ENCODE measurements at places on chromosomes 13 and 19.

DNA sequence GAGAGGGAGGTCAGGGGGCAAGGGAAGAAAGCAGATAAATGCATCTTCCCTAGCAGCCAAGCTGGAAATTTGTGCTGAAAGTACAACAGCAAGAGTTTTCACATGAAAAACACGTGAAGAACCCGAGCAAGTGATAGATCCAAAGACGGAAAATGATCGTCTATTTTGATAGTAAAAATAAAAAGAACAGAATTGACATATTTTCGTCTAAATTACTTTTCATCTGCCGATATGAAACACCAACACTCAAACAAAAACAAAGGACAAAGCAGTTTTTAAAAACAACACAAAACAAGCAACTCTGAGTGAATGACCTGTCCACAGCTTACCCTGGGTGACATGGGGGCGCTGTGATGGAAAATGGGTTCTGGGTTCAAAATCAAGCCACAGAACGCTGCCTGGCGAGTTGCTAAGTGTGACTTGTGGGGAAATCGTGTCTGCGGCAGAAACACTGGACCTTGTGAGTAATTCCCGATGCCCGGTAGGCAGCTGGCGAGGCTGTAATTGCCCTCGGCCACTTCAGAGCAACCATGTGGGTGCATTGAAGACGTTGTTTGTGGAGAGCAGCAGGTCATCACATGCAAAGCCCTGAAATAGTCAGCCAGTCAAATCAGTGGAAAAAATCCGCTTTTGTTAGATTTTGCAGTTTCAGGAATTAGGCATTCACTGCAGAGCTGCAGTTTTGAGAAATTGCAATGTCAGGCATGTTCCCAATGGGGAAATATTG, 7.4 kb downstream of the SOX1 start:
- DNase-seq = no peak

DNA sequence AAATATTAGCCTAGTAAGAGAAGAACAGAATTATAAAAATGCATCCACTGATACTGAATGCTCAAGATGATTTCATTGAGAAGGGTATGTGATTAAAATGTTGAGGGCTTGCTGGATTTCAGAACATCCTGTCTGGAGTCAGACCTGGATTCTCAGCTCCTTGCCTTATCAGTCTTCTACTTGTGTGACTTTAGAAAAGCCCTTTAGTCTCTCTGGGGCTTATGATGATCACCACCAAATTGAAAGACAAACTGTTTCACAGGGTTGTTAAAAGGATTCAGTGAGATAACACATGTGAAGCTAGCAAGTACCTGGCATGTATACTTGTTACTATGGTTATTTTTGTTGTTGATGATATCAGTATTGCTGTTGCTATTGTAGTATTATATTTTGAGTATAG, 118.4 kb downstream of the GPC6 start:
- no peak for DNase-seq

- DNase-seq = no peak
These were observed 223.2 kb downstream of the FGF9 start for GRCh38 chr13:21894091-21894490.

DNA sequence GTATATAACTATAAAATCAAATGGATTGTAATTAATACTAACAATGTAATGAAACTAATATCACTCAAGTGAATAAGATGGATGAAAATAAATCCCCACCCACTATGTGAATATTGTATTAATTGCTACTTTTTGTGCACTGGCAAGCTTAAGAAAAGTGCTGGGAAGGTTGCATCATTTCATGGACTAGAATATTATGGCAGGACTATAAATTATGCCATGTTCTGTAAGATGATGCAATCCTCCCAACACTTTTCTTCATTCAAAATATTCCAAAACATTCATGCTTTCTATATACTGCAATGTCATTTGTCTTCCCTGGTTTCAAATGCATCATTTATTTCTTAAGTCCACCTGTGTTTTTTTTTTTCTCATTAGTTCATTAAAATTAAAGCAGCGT, 457.6 kb upstream of the GPC6 start:
- DNase-seq = no peak

DNA sequence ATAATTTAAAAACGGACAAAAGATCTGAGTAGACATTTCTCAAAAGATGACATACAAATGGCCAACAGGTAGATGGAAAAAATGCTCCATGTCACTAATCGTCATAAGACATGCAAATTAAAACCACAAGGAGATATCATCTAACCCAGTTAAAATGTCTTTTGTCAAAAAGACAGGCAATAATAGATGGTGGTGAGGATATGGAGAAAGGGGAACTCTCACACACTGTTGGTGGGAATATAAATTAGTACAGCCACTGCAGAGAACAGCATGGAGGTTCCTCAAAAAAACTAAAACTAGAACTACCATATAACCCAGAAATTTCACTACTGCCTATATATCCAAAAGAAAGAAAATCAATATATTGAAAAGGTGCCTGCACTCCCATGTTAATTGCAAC, 37.9 kb downstream of the OR10H4 start:
- no peak for DNase-seq

DNA sequence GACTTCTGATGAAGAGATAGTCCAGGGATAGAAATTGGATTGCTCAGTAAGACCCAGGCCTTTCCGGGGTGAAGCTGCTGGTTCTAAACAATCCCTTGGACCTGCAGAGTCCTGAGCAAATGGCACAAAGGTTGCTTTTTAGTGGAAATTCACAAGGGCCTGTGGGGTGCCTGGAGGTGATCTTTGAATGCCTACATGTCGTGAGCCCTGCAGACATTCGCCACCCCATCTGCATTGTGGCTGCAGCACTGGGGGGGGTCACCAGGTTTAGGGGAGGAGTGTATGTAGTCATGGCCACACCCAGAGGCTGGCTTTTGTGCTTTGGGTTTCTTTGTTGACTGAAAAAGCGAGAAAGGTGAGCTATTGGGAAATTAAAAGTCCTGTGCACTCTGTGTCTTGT, 41.4 kb downstream of the SLC7A9 start:
- DNase-seq = no peak
